ENCODE measurements at places on chromosomes 7 and 10.

GRCh38 chr7:18059171-18059570, 31.5 kb upstream of the PRPS1L1 start:
- DNase-seq: no peak

- peak; percentile 24 for DNase-seq
Observed at GRCh38 chr7:1981201-1981877, 251.4 kb downstream of the MAD1L1 start.

DNA sequence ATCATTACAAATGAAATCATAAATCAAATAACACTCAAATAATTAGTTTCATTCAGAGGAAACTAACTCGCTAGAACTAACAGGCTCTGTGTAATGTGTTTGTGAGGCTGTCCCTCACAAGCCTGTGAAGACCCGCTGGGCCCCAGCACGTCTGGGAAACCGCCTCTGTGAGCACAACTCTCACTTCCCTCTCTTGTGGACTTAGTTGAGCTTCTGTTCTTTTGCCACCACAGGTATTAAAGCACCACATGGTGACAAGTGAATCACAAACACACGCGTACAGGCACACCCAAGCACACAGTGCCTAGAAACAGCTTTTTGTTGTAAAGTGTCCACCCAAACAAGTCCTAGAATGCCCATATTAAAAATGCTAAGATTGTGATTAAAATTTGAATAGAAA, 51.0 kb downstream of the ZNF777 start:
- DNase-seq: no peak

GRCh38 chr7:50657912-50658311, 92.7 kb upstream of the DDC start:
- no peak for DNase-seq

- DNase-seq: no peak
Observed at GRCh38 chr10:44289125-44289524, 95.8 kb downstream of the CXCL12 start.

DNA sequence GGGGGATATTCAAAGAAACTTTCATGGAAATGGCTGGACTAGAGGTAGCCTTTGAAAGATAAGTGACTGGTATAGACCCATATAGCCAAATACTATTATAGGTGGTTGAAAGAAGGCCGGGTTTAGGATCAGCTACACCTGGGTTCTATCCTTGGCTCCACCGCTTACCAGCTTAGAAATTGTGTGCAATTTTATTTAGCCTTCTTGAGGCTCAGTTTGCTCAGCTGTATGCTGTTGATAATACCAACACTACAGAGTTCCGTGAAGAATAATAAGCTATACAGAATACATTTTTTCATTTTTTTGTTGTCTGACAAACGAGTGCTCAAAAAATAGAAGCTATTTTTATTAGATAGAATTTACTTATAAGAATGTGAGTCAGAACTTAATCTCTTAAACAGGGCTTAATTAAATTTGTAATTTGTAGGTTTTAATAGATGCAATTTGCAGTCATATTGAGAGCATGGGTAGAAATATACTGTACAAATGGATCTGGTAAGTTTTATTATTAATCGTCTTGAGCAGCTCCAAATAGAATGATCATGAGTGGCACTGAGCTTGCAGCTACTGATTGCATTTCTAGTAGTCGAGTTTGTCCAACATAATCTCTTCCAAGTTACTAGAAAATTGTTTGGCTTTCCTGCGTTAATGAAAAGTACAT, 164.3 kb upstream of the PHYHIPL start:
- DNase-seq: no peak

DNA sequence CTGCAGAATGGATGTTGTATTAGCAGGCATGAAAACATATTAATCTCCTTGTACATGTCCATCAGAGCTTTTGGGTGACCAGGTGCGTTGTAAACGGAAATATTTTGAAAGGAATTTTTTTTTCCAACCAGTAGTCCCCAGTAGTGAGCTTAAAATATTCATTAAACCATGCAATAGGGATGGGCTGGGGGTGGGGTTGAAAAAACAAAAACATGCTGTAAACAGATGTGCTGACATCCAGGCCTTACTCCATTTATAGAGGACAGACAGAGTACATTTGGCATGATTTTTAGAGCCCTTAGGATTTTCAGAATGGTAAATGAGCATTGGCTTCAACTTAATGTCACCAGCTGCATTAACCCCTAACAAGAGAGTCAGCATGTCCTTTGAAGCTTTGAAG, 50.2 kb downstream of the PTPN12 start:
- no peak for DNase-seq

Measured in lower lobe of right lung (tissue), 2 donors.